ENCODE measurements at places on chromosomes 6 and 20. TPM values are rescaled to one million over a fixed set of nuclear protein-coding genes. Genes with fewer than 3 reads are reported as not detected.

KCNQ5 gene
- total RNA-seq, result 0.38 TPM

SEC23B gene
- total RNA-seq, result 119 TPM

OTOR gene
- total RNA-seq, result not detected

FAM83D gene
- total RNA-seq, result 5.1 TPM

ZSCAN23 gene
- total RNA-seq, result 2.4 TPM

Data from bronchial epithelial cell (primary cell).